ENCODE measurements at places on chromosomes 12 and 14. TPM values are rescaled to one million over a fixed set of nuclear protein-coding genes. Genes with fewer than 3 reads are reported as not detected.

DNA sequence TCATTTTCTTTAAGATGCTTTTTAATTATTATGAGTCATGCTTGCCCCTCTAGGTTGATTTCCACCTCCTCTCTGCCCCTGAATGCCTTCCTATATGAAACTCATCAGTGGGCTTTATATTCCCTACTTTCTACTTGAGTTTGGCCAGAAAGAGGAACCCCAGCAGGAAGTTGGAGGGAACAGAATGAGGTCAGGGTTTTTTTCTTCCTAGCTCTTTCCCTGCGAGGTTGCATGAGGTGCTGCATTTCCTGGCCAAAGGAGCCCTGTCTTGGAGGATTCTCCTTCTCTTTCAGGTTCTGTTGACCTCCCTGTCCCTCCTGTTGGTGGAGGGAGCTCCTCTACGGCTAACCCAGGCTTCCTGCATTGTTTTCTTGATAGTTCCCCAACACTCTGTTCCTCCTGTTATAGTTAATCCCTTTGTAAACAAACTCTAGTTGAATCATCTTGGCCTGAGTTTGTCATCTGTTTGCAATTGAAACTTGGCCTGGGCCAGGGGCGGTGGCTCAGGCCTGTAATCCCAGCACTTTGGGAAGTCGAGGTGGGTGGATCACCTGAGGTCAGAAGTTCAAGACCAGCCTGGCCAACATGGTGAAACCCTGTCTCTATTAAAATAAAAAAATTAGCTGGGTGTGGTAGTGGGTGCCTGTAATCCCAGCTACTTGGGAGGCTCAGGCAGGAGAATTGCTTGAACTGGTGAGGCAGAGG is 15.3 kb upstream of the SPIC start:
- DNase-seq = no peak

GRCh38 chr14:75264036-75264435 is 14.6 kb upstream of the FOS start:
- no peak for DNase-seq

- DNase-seq = no peak
These were observed 8.1 kb upstream of the KRT4 start for GRCh38 chr12:52821826-52822660.

GRCh38 chr14:59116984-59117415 is 71.5 kb upstream of the DAAM1 start:
- DNase-seq = no peak

- DNase-seq = no peak
These were observed 42.5 kb downstream of the SLC2A13 start for GRCh38 chr12:40063414-40063813.

GRCh38 chr12:14408208-14408607 is 42.7 kb downstream of the ATF7IP start:
- no peak for DNase-seq

GRCh38 chr12:79648881-79649280 is 41.9 kb downstream of the PAWR start:
- DNase-seq = no peak

GRCh38 chr12:24822121-24822899 is 126.6 kb downstream of the BCAT1 start:
- DNase-seq = no peak

DNA sequence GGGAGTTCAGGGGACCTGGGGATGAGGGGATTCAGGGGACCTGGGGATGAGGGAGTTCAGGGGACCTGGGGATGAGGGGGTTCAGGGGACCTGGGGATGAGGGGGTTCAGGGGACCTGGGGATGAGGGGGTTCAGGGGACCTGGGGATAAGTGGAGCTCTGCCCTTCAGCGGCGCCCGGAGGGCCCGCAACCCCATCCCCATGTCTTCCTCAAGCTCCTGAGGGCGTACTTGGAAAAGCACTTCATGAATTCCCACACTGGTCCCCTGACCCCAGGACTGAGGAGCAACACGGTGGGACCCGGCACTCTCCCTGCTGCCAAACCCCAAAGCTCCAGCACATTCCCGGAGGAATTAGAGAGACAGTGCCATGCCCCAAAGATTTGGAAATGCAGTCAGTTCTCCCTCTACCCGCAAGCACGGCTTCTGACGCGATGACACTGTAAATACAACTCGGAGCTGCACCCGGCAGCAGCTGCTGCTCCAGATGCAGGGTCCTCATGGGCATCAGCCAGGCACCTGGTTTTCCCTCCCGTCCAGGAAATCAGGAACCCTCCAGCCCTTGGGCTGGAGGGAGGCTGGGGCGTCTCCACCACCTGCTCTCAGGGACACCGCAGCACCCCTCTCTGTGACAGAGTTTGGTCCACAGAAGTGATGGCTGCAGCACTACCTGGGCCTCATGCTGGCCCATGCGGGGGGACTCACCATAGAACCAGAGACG is 32.8 kb upstream of the C14orf180 start:
- DNase-seq = no peak

GRCh38 chr12:126974779-126975178 is 1292.2 kb upstream of the TMEM132C start:
- no peak for DNase-seq

DNA sequence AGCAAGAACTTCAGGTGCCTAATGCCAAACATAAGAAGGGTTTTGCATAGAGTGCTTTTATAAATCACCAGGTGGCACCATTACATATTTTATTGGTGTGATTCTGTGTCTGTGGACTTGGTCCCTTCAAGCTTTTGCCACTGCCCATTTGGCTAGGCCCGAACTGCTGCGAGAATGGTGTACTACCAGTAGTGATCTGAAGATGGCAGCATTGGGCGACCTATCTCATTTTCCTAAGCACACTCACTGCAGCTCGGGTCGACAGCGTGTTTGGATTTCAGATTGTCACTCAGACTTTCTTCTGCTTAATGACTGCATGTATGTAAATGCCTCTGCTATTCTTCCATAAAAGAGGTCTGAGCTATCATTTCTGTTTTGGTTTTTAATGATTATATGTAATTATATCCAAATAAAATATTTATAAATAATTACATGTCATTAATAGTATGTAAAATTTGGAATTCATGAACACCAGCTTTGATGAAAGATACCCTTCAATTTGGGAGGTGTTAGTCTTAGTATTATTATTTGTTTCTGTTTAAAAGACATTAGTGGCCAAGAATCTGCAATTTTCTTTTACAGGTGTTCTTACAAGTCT is 78.5 kb downstream of the TPH2 start:
- DNase-seq = peak; percentile 65

DNA sequence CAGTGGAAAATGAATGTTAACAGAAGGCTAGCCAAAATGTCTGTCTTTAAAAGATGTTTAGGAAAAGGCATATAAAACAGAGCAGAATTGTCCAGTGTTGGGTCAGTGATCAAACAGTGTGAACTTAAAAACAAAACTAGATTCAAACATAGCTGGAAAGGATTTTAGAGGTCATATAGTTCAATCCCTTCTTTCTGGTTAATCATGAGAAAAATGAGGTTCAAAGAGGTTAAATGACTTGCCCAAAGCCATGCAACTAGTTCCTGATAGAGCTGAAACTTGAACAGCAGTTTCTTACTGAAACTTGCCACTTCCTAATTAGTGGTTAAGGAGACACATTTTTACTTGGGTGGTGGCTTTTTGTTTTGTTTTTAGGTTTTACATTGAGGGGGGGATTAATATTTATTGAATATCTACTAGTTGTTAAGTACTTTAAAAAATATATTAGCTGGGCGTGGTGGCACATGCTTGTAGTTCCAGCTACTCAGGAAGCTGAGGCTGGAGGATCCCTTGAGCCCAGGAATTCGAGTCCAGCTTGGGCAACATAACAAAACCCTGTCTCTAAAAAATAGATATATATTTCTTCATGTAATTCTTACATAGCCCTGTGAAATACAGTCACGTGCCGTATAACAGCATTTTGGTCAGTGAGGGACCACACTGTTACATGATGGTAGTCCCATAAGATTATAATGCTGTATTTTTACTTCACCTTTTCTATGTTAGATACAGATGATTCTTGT is 20.4 kb downstream of the ACVR1B start:
- no peak for DNase-seq

DNA sequence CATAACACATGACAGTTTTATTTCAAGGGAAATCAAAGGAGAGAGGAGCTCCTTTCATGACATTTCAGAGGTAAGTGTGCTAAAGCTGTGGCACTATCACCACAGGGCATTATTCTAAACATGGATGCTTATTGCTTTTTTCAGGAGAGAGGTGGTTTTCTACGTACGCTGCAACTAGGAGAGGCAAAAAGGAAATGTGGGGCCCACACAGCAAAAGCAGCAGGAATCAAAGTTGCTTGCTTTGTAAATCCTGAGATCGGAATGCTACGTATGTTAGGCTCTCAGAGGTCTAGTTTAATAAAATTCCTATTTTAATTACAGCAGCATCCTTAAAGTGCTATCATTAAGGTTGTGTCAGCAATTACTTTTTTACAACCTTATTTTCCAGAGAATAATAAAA is 55.0 kb upstream of the GRIP1 start:
- DNase-seq = no peak

MMP19 gene
- not detected for total RNA-seq

CIROP gene
- total RNA-seq = not detected

PTCSC3 gene
- not detected for total RNA-seq

HRK gene
- total RNA-seq = not detected

PLD4 gene
- not detected for total RNA-seq
